ENCODE measurements at places on chromosomes 12 and 14.

- no peak for DNase-seq
Measured at GRCh38 chr12:93358058-93358457, 19.7 kb upstream of the NUDT4 start.

DNA sequence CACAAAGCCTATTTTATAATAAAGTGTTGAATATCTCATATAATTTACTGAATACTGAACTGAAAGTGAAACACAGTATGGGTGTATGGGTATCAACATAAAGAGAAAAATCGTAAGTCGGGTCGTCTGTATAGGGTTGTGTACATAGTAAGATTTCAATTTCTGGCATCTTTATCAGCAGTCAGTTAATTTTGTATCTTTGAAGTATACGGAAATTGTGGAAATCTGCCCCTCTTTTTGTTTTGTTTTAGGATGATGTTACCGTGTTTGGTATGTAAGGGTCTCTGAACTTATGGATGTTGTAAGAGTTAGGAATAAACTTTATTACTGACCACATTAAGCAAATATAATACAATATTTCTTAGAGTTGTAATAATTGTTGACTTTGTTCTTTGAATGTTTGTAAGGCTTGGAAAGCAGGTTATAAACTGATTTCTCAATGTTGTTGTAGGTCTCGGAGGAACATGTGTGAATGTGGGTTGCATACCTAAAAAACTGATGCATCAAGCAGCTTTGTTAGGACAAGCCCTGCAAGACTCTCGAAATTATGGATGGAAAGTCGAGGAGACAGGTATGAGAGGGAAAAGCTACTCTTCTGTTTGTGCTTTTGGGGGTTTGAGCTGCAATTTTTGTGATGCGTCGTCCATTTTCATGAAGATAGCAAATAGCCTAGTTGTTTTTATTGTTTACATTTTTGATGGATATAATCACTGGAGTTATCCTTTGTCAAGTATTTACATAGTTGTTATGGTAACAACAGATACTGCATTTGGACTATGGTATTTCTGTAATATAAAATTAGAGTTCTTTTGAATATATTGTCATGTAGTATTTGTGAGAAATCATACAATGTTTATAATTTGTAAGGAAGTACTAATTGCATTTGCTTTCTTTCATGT, 12.0 kb downstream of the EID3 start:
- DNase-seq = no peak

- DNase-seq = no peak
Measured at GRCh38 chr12:51661836-51662235, 70.8 kb downstream of the SCN8A start.

DNA sequence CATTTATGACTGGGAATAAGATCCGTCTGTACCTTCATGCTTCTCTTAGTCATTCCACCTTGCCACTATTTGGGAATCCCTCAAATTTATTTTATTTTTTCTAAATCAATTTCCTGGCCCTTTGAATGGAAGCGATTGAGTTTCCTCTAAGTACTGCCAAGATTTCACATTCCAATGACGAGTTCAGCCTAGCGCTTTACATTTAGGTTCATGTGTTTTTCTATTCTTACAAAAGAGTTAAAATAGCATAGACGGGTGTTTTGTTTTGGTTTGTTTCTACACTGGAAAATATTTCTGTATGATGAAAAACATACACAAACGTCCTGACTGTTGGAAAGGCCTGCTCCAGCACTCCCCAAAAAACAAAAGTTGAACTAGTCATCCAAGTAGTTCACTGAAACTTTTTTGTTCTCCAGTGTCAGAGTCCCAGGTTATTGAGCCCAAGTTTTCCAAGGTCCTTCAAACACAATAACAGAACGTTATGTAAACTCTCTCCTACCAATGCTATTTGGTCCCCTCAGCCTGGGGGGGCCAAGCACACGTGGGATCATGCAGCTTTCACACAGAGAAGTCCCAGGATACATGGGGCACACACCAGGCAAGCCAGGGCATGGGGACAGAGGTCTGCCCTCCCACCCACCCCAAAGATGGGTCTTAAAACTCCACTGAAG, 74.8 kb upstream of the FOXN3 start:
- DNase-seq = no peak

GRCh38 chr14:44168566-44168965, 338.5 kb downstream of the FSCB start:
- no peak for DNase-seq

DNA sequence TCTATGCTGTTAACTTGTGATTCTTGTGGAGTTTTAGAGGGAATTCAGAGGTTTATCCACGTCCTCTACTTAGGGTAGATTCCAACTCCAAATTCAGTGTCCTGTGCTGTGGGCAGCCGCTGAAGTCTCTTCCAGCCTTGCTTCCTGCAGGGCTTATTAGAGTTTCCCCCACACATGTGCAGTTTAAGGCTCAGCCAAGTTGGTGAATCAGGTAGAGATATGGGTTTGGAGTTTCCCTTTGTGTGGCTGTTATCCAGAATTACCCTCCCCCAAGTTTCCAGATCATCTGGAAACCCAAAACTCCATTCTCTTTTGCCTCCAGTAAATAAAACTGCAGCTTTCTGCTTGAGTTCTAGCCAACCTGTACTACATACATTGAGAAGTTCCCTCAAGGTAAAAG, 853.7 kb downstream of the GALC start:
- DNase-seq = no peak

DNA sequence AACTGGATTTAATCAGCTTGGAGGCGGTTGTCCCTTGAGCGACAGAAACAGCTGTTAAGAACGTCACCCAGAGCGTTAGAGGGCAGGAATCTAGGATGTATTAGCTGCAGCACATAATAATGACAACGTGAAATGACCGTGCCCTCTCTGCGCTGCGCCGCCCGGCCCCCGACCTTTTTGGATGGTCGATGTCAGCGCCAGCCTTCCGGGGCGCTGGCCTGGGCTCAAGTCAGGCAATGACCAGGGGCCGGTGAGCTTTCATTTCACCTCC, 427 bp upstream of the TMEM120B start:
- no peak for DNase-seq
